ENCODE measurements at places on chromosomes 11 and 22.

- no peak for DNase-seq
These were observed 840.1 kb downstream of the JRKL start for GRCh38 chr11:97229936-97230335.

DNA sequence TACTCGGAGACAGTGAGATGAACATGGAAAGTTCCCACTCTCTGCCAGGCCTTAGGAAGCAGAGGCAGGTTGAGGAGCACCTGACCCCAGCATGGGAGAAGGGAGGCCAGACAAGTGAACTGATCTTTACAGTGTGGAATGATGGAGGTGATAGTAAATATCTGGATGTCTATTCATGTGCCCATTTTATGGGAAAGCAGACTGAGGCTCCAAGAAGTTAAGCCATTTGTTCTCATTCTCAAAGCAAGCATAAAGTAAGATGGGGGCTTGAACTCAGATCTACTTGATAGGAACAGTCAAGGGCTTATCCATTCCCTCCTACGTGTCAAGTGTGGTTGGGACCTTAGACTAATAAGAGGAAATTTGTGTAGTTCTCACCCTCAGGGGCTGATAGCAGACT is 461.5 kb downstream of the MN1 start:
- DNase-seq: no peak

- DNase-seq: peak; percentile 68
These were observed 10.4 kb upstream of the CDC42BPG start for GRCh38 chr11:64854534-64855502.

GRCh38 chr11:83252266-83252665 is 33.9 kb downstream of the CCDC90B start:
- DNase-seq: no peak

DNA sequence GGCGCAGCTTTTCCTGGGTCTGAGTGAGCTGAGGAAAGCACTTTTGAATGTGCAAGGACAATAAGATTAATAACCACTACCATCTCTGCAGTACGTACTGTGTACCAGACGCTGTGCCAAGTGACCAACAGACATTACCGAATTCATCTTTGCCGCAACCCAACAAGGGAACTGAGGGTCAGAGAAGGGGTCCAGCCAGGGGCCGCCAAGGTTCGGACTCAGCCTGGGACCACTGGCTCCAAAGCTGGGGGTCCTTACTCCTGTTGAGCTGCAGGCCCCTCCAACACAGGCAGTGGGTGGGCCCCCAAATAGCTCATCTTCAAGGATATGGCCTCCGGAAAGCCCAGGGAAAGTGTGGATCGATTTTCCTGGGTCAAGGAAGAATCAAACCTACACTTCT is 55.0 kb upstream of the EMID1 start:
- no peak for DNase-seq

DNA sequence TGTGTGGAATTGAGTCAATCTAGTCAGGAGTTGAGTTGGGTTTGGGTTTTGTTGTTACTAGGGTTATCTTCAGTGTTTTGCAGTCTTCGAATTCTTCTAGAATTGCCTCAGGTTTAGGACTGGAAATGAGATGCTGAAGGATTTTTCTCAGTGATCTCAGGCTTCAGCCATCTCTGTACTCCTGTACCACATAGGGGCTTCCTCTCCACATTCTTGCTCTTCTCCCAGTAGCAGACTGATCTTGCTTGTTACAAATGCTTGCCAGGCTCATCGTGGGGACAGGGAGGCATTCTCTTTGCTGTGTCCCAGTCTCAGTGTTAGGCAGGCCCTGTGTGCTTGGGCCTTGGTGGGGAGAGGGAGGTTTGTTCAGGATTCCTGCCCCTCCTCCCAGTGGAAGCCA is 96.1 kb downstream of the LRRC32 start:
- DNase-seq: no peak

GRCh38 chr22:30181459-30182349 is 64.9 kb downstream of the LIF start:
- DNase-seq: no peak

GRCh38 chr11:2200957-2201519 is 29.4 kb upstream of the TH start:
- DNase-seq: no peak

- DNase-seq: no peak
These were observed 4.1 kb downstream of the SERPINH1 start for GRCh38 chr11:75565916-75566762.

DNA sequence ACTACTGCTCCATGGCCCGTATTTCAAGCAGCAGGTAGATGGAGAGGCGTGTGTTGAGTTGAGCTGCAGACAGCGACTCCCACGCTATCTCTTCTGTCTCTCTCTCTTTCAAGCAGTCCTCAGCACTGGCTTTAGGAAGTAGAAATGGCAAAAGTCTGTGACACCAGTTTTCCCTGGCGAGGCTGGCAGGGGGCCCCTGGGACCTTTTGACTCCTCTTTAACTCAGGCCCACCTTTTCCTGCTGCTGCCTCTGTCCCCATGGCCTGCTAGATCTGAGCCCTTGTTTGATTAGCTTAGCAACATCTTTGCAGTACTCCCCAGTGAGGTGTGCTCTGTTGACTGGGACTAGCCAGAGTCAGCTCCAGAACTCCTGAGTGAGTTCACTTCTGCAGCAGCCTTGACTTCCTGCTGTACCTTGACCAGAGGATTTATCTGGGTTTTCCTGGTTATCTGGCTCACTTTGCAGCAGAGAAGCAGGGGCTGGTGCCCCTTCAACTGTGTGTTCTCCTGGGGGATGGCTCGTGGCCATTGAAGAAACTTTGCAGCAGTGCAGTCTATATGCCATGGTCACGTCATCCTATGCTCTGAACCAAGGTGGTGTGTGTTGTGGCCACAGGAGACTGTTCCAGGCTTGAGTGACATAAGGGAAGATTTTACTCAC is 183.9 kb downstream of the DBX1 start:
- no peak for DNase-seq

- no peak for DNase-seq
These were observed 769.6 kb downstream of the NTM start for GRCh38 chr11:132140056-132140455.

- DNase-seq: no peak
These were observed 2.0 kb downstream of the MYOD1 start for GRCh38 chr11:17721242-17721999.

GRCh38 chr11:112219476-112220232 is 6.6 kb upstream of the PTS start:
- peak; percentile 82 for DNase-seq

GRCh38 chr22:38824585-38824984 is 19.2 kb downstream of the NPTXR start:
- peak; percentile 38 for DNase-seq

All from CD4-positive, alpha-beta T cell treated with Interferon alpha-2 for 1 hour (primary cell).